ENCODE measurements at places on chromosomes 6 and 20.

DNA sequence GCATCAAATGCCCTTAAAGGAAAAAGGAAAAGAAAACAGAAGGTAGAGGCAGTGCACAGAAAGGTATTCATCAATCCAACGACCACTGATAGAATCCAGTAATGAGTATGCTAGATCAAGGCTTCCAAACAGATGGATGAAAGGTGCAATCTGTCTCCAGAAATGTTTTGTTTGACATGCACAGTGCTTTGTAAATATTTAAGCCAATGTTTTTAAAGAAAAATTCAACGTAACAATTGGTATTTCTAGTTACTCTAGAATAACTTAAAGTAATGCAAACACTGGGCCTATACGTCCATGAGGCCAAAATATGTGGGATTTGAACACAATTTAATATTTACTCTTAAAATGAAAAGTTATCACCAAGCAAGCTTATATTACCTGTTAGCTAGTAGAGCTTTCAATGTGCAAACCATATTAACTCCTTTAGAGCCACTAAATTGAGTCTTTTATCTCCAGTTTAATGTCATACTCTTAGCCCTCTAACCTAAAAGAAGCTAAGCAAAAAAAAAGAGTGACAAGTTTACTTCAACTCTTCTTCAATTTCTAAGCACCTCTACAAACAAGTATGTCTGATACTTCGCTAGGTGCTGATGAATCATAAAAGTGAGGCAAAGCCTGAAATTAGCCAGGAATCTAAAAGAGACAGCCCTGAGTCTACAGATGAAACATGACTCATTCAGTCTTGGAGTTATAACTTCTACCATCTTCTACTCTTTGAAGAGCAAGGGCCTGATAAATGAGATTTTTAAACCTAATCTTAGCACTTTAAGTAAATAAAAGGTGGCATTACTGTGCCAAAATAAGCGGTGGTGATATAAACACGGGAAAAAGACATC, 169.8 kb downstream of the PTPRK start:
- DNase-seq, result no peak

DNA sequence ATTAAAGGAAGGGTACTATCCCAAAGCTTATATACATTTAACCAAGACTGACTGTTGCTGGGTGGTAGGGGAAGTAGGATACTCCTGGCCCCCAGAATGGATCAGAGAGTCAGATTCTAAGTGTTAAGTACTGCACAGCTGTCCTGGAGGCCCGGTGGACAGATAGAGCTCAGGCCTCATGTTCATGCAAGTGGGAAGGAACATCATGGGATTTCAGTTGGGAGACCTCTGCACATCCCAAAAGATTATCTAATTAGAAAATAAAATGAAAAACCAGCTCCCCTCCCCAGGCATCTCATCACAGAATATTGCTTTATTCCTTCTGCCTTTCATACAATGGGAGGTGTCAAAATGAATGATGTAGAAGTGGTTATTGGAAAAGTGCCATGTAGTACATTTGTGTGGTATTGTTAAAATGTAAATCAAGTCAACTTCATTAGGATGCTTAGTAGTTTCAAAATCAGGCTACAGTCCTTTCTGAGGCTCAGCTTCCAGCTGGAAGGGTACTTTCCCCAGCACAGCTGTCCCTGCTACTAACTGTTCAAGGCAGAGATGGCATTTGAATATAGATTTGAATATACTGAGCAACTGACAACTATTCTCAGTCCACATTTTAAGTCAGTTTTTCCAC, 82.9 kb downstream of the SLC35B3 start:
- DNase-seq, result peak; percentile 27

- no peak for DNase-seq
These were observed 82.8 kb upstream of the FOXA2 start for GRCh38 chr20:22667198-22667597.

DNA sequence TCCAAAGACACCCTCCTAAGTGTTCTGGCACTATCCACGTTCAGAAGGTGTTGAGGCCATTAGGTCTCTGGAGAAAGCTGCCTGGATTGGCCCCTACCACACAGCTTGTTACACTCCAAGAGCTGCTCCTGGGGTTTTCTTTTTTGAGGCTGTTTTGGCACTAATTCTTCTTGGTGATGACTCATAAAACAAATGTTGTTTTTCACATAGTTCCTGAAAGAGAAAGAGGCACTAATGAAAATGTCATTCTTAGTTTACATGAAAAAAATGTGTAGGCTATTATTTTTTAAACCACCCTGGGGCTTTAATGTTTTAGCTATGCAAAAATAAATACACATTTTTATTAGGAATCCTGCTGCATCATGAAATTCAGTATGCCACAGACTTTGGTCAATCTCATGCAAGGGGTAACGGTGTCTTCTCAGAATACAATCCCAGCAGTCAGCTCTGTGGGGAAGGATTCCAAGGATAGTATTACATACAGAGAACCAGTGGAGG, 38.1 kb downstream of the TBPL1 start:
- DNase-seq, result no peak

DNA sequence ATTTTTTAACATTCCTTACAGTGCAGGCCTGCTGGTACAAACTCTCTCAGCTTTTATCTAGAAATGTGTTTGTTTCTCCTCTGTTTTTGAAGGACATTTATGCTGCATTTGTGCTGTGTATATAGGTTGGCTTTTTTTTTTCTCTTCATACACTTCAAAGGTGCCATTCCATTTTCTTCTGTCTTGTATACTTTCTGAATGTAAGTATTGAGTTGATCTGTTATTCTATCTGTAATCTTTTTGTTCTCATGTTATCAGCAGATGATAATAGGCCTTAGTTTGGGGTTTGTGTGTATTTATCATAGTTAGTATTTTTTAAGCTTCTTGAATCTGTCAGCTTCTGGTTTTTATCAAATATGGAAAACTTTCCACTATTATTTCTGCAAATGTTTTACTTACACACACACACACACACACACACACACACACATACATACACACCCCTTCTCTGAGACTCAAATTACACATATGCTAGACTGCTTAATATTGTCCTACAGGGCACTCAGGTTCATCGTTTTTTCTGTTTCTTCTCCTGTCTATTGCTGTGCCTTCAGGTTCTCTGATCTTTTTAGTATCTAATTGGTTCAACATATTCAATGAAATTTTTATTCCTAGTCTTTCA, 74.6 kb downstream of the RPP40 start:
- no peak for DNase-seq

All from NCI-H1105 (cell line).